Stimulated activated CD8-positive, alpha-beta memory T cell treated with anti-CD3 and anti-CD28 coated beads, Interleukin-15, amount 100 ng/mL, for 1 hour (primary cell): ENCODE measurements at places on chromosomes 3 and 15.

- no peak for DNase-seq
These were observed 137.9 kb upstream of the HES1 start for GRCh38 chr3:193998123-193998448.

DNA sequence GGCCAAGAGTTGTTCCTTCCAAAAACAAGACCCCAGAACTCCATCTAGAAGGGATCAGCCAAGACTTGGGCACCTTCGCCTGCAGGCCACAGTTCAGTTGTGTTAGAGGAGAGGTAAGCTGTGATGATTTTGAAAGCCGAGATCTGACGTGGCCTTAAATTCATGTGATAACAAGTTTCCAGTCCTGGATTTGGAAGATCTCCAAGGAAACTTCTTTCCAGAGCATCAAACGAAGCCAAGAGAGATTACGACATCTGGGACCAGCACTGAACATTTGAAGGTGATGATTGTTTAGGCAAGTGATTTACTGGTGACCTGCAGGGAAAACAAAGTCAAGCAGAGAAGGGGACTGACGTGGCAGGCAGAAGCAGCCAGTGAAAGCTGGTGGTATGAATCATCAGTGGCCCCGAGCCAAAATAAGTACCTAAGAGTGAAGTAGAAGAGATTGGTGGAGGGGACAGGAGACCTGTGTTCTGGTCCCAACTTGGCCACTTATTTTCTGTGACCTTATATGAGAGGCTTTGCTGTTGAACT is 339.0 kb upstream of the PROK2 start:
- no peak for DNase-seq

DNA sequence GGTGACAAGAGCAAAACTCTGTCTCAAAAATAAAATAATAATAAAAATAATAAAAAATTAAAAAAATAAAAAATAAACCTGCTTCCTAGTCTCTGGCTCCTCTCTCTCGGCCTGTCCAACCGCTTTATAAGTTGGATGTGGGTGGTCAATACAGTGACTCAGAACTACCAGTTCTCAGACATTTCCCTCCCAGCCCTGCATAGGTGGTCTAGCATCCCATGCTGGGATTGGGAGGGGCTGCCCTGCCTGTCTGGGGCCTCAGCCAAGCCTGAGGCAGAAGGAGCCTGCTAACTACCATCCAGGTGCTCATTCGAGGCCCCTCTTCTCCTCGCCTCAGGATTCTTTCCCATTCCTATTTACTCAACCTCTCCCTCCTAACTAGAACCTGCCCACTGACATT is 33.3 kb upstream of the BLM start:
- DNase-seq: no peak

DNA sequence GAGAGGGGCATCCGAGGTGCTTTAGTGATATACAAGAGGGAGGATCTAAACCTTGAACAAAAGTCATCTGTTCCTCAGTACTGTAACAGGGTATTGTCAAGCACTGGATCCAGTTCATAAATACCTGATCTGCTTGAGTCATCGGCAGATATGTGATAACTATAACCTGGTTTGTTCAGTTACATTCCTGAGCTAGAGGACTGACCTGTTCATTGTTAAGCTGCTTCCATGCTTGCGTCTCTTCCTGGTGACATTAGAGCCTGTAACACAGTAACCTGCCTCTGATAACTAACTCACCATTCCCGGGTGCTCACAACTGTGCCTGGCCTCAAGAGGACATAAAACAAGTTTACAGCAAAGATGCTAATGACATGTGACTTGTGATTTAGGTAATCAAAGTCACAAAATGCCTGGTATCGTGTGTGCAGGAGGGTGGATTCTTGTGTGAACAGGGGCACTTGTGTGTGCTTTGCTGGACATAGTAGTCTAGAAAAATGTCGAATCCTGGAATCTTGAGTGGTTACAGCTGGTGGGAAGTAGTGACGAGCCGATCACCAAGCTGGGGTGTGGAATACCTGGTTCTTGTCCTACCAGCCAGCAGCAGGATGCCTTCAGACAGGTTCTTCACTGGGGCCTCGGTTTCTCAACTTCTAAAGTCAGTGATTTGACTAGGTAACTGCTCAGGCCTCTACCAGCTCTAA is 30.9 kb upstream of the POLR2M start:
- no peak for DNase-seq

DNA sequence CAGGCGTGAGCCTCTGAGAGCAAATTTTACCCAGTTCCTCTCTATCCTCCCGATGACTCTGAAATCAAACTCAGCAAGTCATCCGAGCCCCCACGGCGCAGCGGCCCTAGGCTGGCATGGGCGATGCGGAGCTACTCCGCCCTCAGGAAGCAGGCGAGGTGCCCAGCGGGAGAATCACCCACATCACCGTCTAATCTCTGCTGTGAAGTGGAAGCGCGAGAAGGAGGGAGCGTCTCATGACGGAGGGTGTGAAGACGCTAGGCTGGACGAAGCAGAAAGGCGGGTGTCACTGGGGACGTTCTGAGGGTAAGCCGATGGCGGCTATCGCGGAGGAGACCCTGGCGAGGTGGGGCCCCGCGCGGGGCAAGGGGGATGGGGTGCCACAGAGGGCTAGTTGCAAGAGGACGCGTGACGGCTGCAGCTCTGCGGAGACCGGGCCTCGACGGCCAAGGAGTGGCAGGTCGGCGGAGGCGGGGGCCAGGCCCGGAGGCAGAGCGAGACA is 9.1 kb upstream of the GNAI2 start:
- DNase-seq: no peak

GRCh38 chr3:100370756-100371155 is 30.1 kb downstream of the TOMM70 start:
- no peak for DNase-seq

GRCh38 chr3:34864011-34864410 is 775.3 kb upstream of the ARPP21 start:
- no peak for DNase-seq

GRCh38 chr15:52462806-52463360 is 65.8 kb downstream of the MYO5A start:
- no peak for DNase-seq

GRCh38 chr15:101807345-101807945 is 4.1 kb downstream of the OR4F6 start:
- DNase-seq: no peak

DNA sequence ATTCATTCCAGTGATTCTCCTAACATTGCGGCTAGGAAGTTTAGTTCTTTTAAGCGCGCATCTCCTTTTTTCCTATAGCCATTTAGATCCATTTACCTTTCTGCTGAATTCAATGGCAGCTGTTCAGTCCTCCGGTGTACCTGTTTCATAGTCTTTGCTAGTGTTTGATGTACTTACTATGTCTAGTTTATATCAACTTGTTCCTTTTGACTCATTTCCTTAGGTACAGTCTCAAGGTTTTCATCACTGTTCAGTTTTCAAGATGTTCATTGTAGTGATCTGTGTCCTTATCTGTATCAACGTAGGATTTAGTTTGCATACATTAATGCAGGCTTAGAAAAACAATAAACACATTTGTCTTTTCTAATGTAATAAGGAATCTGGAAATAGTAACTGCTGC is 59.0 kb upstream of the MBNL1 start:
- DNase-seq: no peak

DNA sequence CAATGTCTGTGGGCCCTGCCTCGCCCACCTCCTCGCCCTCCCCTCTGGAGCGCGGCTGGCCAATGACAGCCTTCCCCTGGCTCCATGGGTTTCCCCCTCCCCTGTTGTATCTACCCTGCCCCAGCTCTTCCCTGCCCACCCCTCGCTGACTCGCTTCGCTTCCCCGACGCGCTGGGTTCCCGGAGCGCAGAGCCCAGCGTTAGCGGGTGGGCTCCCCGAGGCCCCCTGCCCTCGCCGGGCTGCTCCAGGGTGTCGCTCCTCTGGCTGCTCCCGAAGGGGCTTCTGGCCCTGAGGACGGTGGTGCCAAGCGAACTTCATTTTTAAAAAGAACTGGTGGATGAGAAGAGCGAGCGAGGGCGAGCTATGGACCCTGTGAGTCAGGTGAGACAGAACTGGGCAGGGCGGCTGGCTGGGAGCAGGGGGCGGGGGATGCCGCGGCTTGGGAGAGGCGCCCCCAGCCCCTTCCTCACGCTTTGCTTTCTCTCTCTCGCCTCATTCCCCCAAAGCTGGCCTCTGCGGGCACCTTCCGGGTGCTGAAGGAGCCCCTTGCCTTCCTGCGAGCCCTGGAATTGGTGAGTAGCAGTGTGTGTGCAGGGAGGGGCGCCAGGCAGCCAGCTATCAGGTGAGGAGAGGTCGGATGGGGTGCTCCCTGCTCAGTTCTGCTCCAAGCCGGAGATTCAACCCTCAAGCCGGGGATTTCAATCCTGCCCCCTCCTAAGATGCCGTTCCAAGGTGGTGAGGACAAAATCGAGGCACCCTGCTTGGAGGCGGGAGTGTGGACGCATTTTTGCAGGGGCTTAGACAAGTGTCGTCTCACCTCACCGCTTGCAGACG is at the start of gene SYNPR:
Gene SYNPR (plus strand): TSS at position 138 of the 834 bp plus-strand sequence.
- DNase-seq: no peak

GRCh38 chr15:61035311-61035710 is 193.8 kb downstream of the RORA start:
- DNase-seq: no peak

DNA sequence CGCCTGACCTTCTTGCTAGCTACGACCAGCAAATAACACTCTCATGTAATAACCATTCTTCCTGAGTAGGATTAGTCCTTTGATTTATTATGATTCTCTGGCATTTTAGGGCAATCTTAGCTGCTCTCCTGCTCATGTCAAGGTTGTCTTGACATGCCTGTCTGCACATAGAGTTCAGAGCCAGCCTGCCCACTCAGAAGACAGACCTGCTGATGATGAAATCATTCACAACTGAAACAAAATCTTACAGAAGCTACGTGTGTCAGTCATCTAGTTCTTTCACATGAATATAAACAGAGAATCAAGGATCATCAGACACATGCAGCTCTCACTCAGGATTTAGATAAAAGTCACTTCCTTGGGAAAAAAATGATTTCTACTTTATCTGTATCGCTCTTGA is 173.6 kb upstream of the LYSMD4 start:
- no peak for DNase-seq

DNA sequence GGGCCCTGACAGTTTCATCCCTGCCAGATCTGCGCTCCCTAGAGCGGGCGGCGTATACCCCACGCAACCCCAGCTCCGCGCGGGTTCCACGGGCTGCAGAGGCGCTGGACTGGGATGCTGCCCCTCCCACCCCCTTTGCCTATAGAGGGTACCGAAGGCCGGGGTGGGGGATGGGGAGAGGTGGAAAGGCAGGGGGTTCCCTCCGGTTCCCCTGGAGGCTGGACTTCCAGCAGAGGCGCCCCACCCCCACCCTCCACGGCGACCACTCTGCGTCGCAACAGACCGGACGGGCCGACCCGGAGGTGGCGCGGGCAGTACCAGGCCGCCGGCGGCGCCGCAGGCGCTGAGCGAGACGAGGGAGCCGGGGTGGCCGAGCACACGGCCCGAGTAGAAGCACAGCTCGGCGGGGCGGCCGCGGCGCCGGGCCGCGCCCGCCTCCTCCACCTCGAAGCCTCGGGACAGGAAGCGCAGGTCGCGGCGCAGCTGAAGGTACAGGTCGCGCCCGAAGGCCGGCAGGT is 995 bp downstream of the ADAMTS17 start:
- DNase-seq: no peak

GRCh38 chr3:127959873-127960272 is 44.8 kb downstream of the KBTBD12 start:
- DNase-seq: no peak

DNA sequence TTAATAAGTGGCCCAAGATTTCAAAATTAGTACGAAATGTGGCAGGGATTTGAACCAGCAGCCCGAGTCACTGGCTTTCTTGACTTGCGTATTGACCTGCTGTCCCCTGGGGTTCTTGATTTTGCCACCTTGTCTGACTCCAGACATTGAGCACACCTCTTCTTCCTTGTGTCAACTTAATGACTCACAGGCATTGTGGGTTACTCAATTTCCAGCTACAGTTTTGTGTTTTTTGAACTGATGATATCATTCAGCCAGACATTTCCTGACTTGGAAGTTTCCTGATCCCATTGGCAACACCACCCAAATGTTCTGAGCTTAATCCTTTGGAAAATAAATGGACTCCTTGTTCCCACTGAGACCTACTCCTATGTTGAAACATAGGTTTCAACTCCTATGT is 64.2 kb downstream of the MOBP start:
- DNase-seq: no peak

- DNase-seq: no peak
These were observed 241.6 kb downstream of the ZNF621 start for GRCh38 chr3:40766396-40766795.

DNA sequence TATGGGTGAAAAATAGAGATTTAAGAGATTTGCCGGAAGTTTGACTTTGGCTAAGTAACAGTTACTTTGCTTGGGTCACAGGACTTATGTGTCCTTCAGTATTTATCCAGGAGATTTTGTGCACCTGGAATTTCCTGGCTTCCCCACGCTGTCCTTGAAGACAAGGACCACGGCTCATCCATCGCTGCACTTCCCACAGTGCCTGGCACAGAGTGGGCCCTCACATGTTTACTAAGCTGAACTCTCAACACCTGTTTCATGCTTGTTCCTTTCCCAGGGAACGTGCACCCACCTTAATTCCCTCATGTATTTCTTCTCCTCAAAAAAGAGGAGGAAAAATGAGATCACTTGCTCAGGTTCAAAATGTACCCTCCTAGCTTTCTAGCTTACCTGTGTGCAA is 32.0 kb downstream of the CA12 start:
- no peak for DNase-seq

GRCh38 chr15:25230442-25230841 is 208.4 kb downstream of the UBE3A start:
- no peak for DNase-seq

GRCh38 chr15:49876401-49877038 is 242.5 kb downstream of the ATP8B4 start:
- DNase-seq: no peak

DNA sequence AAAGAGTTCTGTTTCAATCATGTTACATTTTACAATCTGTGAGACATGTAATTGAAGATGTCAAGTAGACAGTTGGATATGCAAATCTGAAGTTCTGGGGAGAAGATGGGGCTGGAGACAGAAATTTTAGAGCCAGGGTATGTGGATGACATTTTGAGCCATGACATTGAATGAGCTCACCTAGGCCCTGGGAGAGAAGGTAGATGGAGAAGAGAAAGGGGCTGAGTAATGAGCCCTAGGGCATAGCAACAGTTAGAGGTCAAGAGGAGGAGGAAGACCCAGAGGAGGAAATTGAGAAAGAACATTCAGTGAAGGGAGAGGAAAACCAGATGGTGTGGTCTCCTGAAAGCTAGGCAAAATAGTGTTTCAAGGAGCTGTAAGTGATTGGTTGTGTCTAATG is 15.3 kb downstream of the TMEM266 start:
- DNase-seq: no peak

GRCh38 chr3:66413151-66413751 is 87.6 kb downstream of the LRIG1 start:
- DNase-seq: no peak

GRCh38 chr3:39187372-39188155 is 4.8 kb downstream of the XIRP1 start:
- DNase-seq: no peak

DNA sequence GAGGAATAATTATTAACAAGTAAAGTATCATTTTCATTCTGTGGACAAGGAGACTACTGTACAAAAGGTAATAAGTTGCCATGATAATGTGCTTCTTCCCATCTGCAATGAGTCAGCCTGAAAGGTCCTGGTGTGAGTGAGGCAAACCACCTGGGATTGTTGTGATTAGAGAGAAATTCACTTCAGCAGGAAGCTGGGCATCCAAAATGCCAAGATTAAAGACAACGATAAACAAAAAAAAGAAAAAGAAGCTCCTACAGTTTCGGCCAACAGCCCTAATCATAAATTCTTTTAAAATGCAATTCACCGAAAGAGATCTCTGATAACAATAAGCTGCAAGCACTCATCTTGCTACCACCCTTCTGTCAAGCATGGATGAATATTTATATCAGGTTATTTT is 507.8 kb downstream of the TUSC7 start:
- no peak for DNase-seq

GRCh38 chr3:72149645-72150300 is 364.8 kb upstream of the PROK2 start:
- DNase-seq: no peak
